CD4-positive, CD25-positive, alpha-beta regulatory T cell (primary cell): ENCODE measurements at places on chromosomes 16 and 17. TPM values are rescaled to one million over a fixed set of nuclear protein-coding genes. Genes with fewer than 3 reads are reported as not detected.

- DNase-seq = no peak
These were observed 33.3 kb downstream of the PECAM1 start for GRCh38 chr17:64357191-64357981.

DNA sequence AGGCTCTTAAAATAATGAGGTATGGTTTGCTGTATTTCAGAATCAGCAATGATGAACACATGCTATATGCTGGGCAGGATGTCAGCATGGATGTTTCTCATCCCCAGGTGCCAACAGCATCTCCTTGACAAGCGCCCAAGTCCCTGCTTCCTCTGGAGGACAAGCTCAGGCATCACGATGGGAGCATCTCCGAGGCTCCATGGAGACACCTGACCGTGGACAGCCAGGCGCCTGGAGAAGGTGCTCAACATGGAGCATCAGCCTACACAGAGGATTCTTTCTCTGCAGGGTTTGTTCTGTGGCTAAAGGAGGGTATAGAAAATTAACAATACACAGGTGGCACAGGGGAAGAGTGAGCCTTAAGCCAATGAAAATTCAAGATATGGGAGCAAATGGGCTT lies 72.1 kb downstream of the SLC5A11 start:
- DNase-seq = no peak

CEP295NL gene
- 1.6 TPM for total RNA-seq

NPIPA7 gene
- 3.9 TPM for total RNA-seq

CACNG4 gene
- not detected for total RNA-seq
